ENCODE measurements at places on chromosomes 11 and 22.

DNA sequence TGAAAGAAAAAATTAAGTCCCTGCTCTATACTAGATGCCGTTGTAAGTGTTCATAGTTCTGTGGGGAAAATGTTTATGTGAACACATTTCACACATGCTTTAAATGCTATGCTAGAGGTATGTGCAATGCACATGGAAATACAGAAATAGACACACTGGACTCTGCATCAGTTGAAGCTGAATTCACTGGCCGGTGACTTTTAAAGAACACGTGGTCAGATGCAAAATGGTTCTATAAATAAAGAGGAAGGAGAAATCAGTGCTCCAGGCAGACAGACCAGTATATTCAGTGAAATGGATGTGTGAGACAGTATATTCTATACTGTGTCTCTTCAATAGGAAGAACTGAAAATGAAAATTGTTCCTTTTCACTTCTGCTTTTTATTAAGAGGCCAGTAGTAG, 29.9 kb downstream of the TRPC6 start:
- DNase-seq: no peak

- DNase-seq: no peak
Measured at GRCh38 chr11:100830978-100831732, 144.1 kb downstream of the ARHGAP42 start.

- DNase-seq: no peak
Measured at GRCh38 chr11:78380615-78381051, 37.0 kb downstream of the GAB2 start.

GRCh38 chr11:9047964-9048523, 43.4 kb downstream of the SCUBE2 start:
- no peak for DNase-seq

- no peak for DNase-seq
Measured at GRCh38 chr22:23673050-23673620, 17.7 kb upstream of the RGL4 start.

DNA sequence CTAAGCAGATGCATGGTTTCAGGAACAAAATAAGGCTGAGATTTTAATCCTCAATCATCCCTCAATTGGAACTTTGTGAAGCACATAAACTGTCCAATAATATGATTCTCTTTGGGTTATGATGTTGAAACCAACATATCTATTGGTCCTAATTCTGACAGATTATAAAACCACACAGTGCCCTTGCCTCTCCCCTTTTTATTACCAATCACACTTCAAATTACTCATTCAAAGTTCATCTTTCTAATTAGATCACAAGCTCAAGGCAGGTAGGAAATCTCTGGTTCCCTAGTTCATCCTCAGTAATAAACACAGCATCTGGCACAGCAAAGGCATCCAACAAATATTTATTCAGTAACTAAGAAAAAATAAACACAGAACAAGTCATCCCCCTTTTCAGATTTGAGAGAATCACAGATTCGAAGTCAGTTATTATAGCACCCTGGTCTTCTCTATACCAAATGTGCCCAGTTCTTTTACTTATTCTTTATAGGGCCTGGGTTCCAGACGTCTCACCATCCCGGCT, 611.6 kb downstream of the INSC start:
- DNase-seq: no peak

GRCh38 chr11:121214861-121215260, 77.7 kb upstream of the SC5D start:
- no peak for DNase-seq

- DNase-seq: no peak
Measured at GRCh38 chr11:96062134-96062533, 138.2 kb upstream of the MTMR2 start.

DNA sequence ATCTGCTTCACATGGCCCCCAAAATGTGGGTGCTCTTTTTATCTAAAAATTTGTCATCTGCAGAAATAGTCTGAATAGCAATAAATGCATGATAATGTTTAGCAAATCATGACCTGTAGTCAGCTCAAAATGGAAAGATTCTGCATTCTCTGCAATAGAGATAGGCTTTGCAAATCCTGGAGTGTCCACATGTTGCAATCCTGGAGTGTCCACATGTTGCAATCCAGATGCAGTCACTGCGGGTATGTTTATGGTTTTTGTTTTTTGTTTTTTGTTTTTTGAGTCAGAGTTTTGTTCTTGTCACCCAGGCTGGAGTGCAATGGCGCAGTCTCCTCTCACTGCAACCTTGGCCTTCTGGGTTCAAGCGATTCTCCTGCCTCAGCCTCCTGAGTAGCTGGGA, 20.2 kb upstream of the LRRC32 start:
- no peak for DNase-seq

- DNase-seq: no peak
Measured at GRCh38 chr11:73969091-73969490, 13.6 kb downstream of the UCP2 start.

DNA sequence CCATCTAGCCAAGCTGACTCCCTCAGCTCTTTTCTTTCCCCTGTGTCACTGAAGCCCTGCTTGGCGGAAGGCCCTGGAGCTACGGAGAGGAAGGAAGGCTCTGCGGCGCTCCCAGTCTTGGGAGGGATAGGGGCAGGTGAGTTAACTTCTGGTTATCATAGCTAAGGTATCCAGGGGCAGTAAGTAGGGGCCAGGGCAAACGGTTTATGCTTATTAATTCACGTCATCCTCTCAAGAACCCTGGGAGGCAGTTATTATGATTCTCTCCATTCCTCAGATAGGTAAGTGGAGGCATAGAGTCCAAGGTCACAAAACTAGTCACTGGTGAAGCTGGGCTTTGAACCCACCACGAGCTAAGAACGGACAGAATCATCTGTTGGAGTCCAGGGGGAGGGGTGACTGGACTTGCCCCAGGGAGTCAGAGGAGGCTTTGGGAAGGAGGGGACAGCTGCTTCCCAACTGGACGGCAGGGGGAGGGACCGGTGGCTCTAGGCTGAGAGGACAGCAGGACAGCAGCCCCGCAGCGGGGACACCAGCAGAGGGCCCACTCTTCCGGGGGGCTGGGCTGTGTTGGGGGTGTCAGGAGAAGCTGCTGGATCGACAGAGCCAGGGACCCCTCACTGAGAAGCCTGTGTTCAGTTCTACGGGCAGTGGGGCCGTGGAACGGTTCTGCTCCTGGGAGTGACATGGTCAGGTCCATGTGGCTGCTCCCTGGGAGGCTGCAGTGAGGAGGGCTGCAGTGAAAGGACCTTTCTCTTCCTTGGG, 3.5 kb downstream of the BAIAP2L2 start:
- no peak for DNase-seq

DNA sequence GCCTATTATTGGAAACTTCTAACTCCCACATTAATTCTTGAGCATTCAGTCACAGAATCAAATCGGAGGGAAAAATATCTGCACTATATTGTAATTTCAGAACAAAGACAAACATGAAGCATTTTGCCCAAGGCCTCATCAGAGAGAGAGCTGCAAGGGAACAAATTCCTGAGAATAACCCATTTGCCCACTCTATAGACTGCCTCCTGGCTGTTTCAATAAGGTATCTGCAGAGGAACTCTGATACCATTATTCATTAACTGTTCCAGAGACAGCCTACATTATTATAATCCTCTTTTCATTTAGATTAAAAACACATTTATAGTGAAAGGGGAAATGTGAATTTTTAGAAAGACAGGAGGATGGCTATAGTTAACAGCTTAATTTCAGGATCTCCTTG, 663.9 kb downstream of the DLG2 start:
- DNase-seq: no peak

GRCh38 chr11:70314730-70315129, 44.2 kb downstream of the PPFIA1 start:
- no peak for DNase-seq

GRCh38 chr22:50082197-50082715, 3.0 kb downstream of the MLC1 start:
- DNase-seq: no peak

DNA sequence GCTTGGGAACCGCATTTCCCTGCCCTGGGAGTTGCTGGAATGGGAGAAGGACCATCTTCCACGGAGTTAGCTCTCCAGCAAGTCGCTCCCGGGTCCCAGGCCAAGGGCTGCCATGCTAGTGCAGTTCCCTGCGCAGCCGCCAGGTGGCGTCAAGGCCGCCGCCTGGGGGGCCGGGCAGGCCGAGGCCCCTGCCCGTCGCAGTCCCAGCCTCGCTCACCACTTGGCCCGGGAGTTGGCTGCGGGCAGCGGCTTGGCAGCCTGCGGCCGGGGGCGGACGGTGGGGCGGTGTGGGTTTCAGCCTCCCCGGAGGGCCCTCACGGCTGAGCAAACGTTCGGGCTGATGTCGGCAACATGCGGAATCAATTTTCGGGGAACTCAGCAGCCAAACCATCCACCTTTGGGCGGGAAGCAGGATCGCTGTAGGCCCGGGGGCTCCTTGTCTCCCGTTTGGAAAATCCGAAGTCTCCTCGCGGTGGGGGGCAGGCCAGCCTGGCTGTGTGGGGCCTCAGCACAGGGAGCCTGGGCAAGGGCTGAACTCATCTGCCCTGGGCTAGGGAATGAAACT, 415.1 kb downstream of the SOX6 start:
- no peak for DNase-seq

- no peak for DNase-seq
Measured at GRCh38 chr22:36940676-36941075, 27.2 kb downstream of the CSF2RB start.

GRCh38 chr11:58525037-58525614, 17.2 kb upstream of the OR5B21 start:
- DNase-seq: no peak

DNA sequence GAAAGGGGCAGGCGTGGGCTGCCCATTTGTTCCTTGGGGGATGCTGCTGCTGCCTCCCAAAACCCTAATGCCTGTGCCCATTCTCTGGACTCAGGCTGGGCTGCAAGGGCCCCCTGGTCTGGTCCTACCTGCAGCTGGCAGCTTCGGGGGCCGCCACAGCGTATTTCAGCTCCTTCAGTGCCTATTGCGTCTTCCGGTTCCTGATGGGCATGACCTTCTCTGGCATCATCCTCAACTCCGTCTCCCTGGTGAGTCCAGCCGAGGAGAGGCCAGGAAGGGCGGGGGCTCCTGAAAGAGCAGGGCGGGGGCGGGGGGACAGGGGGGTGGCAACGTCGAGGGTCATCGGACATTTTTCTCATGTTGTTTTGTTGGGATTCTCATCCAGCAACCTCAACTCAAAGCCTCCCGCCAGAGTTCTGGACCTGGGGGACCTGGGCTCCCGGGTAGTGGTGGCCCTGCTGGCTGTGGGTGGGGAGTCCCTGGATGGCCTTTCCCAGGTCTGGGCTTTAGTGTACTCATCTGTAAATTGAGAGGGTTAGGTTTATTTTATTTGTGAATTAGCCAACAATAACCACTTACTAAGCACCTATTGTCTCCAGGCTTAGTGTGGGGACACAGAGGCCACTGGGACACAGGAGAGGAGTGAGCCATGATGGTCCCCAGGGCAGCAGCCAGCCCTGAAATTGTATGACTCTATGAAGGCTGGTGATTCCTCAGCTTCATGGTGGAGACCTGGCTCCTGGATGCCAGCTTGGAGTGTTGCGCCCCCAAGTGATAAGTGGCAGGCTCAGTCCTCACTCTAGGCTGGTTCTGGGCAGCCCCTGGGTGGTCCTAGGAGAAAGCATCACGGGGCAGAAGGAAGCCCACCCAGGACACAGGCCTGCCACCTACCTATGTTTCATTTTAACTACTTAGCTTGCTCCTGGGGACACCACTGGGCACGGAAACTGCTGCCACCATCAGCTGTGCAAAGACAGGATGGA, 36.0 kb downstream of the CAPN1 start:
- DNase-seq: no peak

DNA sequence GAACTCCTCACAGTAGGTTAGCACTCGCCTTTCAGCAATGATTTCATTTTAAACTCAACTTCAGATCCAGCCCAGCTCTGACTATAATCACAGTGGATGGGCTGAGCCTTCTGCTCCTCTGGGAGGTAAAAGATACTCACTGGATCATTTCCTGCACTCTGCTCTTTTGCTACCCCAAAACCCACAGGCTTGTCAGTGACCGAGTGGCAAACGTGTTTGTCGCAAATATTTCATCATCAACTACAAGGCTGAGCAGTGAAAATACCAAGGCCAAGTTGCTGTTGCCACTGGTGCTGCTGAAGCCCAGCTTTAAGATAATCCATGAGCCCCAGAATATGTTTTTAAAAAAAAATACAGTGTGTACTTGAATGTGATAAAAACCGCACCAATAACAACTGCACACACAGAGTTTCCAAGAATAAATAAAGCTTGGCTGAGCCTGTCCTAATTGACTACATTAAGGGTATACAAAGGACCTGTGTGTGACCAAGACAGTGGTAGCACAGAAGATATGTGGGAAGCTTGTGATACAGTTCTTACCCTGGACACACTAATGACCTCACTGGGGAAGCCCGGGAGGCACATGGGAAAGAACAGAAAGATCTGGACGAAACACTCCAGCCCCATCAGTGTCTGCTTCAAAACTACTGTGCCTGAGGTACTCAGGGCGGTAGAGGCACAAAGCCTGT, 41.3 kb downstream of the ABTB2 start:
- DNase-seq: no peak

- DNase-seq: no peak
Measured at GRCh38 chr11:47035108-47035507, 98.5 kb downstream of the CSTPP1 start.

DNA sequence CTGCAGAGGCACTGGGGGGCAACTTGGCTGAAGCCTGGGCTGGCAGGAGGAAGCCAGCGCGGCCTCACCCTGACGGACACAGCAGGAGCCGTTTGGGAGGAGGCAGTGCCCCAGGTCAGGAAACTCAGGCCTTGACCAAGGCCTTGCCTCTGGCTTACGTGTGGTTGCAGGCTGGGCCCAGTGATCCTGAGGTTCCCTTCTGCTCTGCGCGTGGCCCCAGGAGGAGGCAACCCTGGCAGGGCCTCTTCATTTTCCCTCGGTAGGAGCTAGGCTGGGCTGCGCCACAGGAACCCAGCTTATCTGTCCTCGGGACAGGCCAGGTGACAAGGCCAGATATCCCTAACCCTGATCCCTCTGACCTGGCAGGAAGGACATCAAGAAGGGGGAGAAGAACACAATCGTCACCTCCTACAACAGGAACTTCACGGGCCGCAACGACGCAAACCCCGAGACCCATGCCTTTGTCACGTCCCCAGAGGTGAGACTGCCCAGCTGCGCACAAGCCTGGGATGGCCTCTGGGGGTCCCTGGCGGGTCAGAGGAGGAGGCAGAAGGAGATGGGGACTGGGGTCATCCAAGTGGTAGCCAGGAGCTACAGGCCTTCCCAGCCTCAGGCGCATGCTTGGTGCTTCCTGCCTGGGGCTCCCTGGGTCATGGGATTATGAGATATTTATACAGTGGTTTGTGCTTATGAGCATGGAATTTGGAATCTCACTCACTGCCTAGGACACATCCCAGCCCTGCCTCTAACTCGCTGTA, 20.6 kb downstream of the POLR3H start:
- no peak for DNase-seq

Measured in stimulated activated CD8-positive, alpha-beta memory T cell treated with anti-CD3 and anti-CD28 coated beads, Interleukin-7, amount 100 ng/mL, for 24 hours (primary cell).